ENCODE measurements at places on chromosomes 3 and 15.

GRCh38 chr3:151775314-151776258 lies 38.3 kb upstream of the AADAC start:
- DNase-seq, result no peak

DNA sequence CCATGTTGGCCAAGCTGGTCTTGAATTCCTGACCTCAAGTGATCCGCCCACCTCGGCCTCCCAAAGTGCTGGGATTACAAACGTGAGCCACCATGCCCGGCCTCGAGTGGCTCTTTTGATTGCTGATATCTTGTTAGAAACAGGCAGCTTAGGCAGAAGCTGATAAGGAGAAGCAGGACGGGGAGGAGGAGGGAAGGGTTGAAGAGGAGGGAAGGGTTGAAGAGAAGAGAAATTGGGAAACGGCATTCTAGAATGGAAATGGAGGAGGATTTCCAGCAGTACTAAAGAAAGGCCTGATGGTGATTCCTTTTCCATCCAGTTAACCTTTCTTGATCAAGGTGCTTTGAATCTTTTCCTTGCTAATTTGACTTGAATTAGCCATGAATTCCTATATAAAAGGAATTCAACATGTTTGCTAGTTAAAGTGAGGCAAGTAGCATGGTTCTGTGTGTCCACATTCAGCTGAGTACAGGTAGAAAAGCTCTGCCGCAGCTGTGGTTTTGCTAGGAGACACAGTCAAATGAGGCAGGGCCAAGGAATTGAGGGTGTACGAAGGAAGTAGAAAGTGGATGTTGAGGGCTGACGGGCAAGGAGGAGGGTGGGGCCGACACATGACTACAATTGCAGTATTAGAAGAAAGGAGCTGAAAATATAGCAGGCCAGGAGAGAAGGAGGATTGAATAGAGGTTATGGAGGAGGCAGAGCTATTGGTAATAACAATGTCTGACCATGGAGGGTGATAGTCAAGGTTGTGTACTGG lies 27.2 kb upstream of the ATP1B3 start:
- peak; percentile 52 for DNase-seq

- no peak for DNase-seq
Observed at GRCh38 chr15:65730549-65731172, 61.4 kb downstream of the DENND4A start.

- DNase-seq, result no peak
Observed at GRCh38 chr3:115194476-115194875, 47.4 kb upstream of the ZBTB20 start.

GRCh38 chr15:99909592-99910295 lies 176.5 kb upstream of the LYSMD4 start:
- no peak for DNase-seq

- DNase-seq, result no peak
Observed at GRCh38 chr15:90885432-90886290, 1.4 kb downstream of the FES start.

GRCh38 chr3:10550705-10551104 lies 45.3 kb upstream of the ATP2B2 start:
- no peak for DNase-seq

DNA sequence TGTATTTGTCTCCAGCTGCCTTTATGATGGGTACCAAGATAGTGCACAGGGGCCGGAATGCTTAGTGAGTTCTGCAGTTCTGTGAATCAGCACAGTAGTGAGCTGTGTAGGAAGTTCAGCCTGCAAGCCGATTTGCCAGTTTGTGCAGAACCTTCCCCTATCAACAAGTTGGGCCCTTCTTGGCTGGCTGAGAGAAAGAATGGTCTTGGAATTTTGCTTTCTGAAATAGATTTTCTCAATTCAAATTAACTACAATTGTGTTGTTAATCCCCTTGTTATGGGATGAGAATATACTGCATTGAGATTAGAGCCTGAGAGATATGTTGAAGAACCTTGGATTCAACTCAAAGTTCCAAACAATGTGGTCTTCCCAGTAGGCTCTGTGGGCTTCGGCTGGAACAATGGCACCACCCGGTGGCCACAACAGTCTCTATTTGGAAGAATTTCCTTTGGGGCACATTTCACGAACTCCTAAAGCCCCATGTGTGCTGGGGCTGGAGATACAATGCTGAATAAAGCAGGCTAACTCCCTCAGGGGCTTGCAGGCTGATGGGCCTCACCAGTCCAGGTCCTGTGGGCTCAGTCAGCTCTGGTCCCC lies 59.1 kb downstream of the TRIM42 start:
- DNase-seq, result no peak

- DNase-seq, result no peak
Observed at GRCh38 chr3:53885239-53885638, 3.3 kb upstream of the ACTR8 start.

GRCh38 chr3:189773056-189773455 lies 141.9 kb downstream of the TP63 start:
- no peak for DNase-seq

- no peak for DNase-seq
Observed at GRCh38 chr15:71237456-71238188, 122.4 kb downstream of the THSD4 start.

- no peak for DNase-seq
Observed at GRCh38 chr15:40449275-40449674, 8.5 kb downstream of the BAHD1 start.

DNA sequence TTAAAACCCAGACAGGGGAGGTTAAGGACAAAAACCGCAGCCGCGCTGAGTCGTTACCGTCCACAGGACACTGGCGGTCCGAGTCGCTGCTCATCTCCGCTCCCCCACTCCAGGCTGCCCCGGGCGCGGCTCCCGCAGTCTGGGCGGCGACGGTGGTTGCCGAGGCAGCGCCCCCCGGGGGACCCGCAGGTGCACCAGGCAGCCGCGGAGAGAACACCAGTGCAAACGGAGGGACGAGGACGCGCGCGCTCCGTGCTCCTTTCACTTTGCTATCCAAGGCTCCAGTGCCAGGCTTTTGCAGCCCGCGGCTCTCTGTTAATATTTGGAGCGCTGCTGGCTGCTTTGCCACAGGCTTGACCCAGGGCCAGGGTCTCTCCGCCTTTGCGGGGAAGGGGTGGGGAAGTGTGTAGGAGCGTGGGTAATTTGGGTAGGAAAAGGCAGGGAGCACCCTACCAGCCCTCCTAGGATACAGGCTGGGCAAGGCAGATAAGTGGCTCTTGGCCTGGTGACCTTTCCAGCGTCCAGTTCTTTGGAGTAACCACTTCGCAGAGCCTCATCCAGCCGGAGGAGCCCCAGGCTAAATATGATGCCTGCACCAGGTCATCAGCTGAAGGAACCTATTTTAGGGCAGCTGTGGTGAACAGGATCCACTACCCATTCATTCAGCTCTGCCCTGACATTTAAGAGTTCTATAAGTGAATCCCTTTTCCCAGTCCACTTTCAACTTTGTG lies at the start of gene GADL1:
GADL1 (minus strand) TSS at position 141 of the 731 bp plus-strand sequence; CDS start at position 94, 47 bp downstream.
- no peak for DNase-seq

DNA sequence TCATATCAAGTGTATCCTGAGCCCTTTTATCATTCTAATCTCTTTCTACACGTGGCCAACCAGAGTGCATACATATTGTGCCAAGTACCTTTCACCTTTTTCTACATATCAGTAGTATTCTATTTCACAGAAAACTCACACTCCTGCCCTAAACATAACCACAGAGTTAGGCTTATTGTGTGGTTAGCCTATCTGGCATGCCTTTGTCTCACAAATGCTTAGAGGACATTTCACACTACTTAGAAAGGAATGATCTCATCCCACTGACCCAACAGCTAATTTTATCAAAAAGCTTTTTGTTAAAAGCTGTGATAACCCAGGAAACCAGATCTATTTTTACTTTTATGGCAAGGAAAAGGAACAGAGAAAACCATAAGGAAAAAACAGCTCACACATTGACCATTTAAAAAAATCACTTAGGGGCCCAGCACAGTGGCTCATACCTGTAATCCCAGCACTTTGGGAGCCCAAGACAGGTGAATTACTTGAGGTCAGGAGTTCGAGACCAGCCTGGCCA lies 17.8 kb upstream of the MAP4 start:
- DNase-seq, result no peak

DNA sequence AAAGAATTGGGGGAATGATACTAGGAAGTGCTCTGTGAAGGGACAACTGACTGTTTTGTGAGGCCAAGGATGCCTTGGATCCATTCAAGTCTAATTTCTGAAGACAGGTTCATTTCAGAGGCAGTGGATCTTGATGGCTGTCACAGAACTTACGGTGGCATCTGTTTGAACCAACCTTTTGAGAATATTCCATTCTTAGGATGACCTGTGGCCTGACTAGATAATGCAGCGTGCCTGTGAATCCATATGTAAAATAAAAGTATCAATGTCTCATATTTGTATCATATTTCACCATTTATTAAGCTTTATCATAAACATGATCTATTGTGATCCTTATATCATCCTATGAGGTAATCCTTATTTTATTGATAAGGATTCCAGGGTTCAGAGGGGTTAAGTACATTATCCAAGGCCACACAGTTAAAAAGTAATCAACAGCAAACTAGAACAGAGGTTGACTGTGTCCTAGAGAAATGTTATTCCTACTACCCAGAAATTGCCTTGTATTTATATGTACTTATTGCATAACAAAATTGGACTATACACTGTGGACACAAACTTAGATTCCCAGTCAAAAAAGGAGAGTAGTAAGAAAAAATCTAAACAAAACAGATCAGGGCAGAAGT lies 34.3 kb downstream of the IL1RAP start:
- no peak for DNase-seq

All from CMK (cell line).